Left lobe of liver (tissue), 2 donors: ENCODE measurements at places on chromosomes 7 and 10. TPM values are rescaled to one million over a fixed set of nuclear protein-coding genes. Genes with fewer than 3 reads are reported as not detected.

EIF5AL1 gene
- total RNA-seq = 0.48 TPM

- DNase-seq = no peak
Measured at GRCh38 chr7:121116396-121116795, 127.9 kb downstream of the CPED1 start.

DNA sequence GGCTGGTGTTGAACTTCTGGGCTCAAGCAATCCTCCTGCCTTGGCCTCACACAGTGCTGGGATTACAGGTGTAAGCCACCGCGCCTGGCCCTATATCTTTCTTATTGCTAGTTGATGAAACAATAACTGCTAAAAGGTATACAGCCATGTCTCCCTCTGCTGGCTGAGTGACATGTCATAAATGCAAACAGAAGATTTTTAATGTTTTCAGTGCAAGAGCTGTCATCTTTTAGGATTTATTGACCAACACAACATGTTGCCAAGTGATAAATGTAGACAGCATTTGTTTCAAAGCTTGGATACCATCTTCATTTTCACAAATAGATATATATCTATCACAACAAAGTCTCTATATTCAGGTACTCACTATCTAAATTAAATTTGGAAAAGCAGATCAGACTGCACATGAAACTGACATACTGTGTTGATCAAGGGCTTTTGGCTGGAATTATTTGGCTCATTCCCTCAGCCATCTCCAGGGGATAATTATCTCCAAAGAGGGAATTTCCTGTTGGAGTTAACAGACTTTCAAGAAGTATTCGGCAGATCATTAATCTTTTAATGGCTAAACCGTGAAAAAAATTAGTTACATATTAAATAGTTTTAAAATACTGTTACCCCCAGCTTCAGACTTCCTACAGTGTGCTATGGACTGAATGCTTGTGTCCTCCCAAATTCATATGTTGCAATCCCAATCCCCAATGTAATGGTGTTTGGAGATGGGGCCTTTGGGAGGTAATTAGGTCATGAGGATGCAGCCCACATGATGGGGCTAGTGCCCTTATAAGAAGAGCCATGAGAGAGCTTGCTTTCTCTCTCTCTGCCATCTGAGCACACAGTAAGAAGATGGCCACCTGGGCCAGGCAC, 41.3 kb upstream of the SRPK2 start:
- no peak for DNase-seq

- peak; percentile 70 for DNase-seq
Measured at GRCh38 chr10:99930731-99931550, 78.8 kb downstream of the DNMBP start.

GRCh38 chr7:98802088-98802780, 67.6 kb downstream of the TMEM130 start:
- DNase-seq = no peak

DNA sequence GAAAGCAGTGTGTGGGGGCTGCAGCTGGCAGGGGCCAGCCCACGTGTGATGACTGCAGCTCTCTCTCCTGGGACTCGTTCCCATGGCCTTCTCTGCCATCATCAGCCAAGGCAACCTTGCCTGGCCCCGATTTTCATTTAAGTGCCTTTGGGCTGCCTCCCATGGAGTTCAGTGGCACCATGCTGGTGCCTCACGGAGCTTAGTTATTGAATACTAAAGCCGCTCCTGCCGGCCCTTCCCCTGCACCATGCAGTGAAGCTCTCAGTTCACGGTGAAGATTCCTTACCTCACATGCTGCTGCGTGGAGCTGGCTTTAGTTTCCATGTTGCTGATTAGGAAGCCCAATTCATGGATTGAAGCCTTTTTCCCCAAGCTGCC, 141.5 kb upstream of the EEPD1 start:
- DNase-seq = no peak

DNA sequence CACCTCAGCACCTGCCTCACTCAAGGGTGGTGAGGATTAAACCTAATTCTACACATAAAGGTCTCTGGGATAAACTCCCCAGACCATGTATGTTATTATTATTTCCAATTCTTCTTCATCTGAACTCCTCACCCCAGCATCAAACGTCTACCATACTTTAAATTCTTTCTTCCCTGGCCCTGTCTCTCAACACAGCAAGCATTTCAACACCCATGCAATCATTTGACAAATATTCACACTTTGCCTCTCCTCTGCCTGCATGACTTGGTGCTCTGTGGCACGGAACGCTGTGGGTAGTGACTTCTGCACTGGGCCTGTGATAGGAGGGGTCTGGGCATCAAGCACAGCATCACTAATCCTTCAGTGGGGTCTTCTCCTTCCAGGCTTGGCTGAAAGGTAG, 490.8 kb downstream of the TNS3 start:
- no peak for DNase-seq

PAX4 gene
- total RNA-seq = not detected

DNA sequence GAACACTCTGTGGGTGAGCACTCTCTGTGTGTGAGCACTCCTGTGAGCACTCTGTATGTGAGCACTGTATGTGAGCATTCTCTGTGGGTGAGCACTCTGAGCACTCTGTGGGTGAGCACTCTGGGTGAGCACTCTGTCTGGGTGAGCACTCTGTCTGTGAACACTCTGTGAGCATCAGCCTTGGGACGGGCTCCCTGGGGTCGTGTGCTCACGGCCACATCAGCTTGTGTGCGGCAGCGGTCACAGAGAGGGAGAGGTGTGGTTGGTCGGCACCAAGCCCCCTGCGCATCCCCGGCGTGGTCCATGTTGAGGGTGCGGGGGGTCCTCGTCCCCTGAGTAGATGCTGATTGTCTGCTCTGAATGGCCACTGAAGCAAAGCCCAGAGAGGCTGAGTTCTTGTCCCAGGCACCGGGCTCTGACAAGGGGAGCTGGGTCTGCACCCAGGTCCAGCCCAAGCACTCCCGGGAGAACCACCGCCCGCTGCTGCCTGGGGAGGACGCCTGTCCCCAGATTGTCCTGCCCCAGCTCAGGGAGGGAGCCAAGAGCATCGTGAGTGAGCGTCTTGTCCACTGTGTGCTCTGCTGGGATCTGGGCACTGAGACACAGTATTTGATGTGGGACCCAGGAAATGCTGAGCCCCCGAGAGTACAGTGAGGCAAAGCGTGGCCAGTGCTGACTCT, 143.7 kb downstream of the DNAJB6 start:
- DNase-seq = peak; percentile 40

DNA sequence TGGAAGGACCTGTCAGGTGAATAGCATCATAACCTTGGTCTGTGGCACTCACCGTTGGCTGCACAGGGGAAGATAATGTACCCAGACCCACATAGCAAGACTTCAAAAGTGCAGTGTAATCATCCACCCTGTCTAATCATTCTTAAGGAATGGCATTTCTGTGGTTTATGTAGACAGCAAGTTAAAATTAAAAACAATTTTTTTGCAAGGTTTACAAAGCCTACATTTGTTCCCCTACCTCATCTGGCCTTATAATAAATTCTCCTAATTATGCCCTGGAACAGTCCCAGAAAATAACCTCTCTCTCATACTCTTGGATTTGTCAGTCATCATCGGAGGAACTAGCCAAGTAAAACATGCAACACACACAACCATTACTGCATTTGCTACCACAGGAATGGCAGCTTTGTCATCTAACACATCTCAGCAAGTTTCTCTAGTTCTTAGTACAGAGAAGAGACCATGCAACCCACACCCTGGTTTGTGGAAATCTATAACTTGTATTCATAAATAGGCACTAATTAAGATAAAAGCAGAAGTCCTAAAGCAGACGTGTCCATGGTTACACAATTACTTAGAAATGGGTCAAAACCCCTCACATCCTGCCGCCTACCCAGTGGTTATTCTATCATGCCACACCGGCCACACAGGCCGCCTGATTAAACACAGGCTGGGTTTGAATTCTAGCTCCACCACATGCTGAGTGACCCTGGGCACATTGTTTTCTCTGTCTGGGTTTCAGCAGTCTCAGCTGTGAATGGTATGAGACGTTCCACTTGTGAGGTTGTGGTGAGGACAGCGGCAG, 19.1 kb downstream of the ABLIM1 start:
- DNase-seq = no peak

GRCh38 chr7:100010901-100011300, 4.5 kb upstream of the ZKSCAN1 start:
- no peak for DNase-seq

FBXL13 gene
- 0.18 TPM for total RNA-seq

DNA sequence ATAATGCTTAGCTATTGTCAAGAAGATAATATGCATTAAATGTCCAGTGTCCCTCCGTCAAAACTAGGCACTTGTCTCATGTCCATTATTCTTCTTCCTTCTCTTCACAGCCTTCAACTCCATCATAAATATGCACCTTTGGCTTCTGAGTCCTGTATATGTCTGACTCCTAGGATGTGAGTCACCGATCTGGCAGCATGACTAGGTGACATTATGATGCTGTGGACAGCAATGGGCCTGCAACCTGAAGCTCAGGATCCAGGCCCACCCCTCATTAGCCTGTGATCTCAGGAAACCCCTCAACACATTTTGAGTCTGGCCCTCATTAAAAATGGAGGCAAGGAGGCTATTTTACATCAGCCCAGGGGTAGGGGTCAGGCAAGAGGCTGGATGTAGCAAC, 362.5 kb upstream of the ZMIZ1 start:
- no peak for DNase-seq

DNA sequence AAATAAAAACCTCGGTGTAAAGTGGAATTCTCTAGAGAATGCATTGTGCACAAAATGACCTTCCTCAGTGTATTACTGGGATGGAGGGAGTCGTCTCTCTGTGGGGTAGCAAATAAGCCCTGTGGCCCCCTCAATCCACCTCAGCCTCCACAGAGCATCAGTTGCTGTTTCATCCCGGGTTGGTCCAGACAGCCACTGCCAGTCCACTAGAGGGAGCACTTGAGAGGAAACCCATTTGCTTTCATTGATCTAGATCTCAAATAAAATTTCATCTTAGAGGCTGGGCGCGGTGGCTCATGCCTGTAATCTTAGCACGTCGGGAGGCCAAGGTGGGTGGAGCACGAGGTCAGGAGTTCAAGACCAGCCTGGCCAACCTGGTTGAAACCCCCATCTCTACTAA, 1128.7 kb downstream of the CNTNAP2 start:
- DNase-seq = peak; percentile 48

DNA sequence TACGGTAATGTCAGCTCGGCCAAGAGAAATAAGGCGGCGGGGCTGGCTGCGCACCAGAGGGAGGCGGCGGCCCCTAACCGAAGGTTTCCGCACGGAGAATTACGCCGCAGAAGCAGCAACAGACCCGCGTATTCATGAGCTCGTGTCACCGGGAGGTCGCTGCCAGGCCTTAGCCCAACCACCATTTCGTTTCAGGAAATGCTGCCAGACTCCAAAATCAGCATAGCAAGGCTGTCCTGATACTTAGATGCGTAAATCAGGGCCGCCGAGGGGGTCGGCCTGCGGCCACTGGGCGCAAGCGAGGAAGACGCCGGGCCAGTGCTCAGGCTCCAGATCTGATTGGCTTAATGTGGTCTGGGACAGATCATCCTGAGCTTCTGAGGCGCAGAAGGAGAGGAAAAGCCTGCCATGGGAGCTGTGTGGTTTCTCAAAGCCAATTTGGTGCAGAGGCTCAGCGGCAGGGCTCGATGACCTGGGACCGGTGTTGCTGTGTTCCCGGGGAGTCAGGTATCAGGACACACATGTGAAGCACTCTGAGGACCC, 247.9 kb downstream of the BAMBI start:
- no peak for DNase-seq

TEX36 gene
- total RNA-seq = not detected

GRCh38 chr7:146652176-146652575, 535.6 kb downstream of the CNTNAP2 start:
- no peak for DNase-seq

DNA sequence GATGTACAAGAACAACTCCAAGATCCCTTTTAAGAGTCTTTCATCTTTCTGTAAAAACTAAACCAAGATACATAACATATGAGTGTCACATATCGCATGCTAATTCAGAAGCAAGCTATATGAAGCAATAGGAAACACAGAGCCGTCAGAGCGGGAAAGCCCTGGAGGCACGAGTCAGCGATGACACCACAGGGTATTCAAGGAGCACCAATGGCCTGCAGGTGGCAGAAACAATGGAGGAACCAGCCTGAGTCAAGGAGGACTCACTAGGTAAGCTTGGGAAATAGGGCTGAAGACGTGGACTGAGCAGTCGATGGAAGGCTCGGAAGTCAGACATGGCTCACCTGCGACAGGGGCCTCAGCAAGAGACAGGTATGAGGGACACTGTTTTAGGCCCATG, 214.4 kb downstream of the FAM107B start:
- DNase-seq = no peak

DNA sequence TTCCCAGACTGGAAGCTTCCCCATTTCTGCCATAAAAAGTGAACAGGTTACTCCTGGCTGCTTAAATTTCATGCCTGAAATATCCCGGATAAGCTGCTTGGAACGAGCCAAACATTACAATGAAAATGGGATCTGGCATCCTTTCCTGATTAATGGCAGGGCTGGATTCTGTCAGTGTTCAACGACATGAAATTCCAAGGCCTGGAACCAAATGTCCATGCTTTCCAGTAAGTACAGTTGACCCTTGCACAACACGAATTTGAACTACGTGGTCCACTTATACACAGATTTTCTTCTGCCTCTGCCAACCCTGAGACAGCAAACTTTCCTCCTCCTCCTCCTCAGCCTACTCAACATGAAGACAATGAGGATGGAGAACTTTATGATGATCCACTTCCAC, 65.4 kb downstream of the SGMS1 start:
- DNase-seq = no peak

GRCh38 chr10:81218307-81218706, 656.7 kb upstream of the NRG3 start:
- no peak for DNase-seq

- DNase-seq = no peak
Measured at GRCh38 chr10:1152386-1153250, 96.4 kb downstream of the WDR37 start.
